ENCODE measurements at places on chromosomes 7 and 10.

DNA sequence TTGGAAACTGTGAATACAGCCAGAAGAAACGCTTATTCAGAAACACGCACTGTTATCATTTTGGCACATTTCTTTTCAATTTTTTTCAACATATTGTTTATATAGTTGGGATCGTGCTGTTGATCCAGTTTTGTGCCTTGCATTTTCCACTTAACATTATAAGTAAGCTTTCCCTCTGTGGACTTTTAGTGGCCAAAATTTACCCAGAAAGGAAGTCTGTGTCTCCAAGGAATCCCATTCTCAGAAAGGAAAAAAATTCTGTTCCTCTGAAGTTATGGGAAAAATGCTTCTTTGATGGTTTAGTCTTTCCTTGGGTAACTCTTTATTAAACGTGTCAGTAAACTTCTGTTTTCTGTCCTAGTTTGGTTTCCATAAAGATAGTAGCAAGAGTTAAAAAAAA lies 280.0 kb downstream of the REEP3 start:
- DNase-seq: no peak

DNA sequence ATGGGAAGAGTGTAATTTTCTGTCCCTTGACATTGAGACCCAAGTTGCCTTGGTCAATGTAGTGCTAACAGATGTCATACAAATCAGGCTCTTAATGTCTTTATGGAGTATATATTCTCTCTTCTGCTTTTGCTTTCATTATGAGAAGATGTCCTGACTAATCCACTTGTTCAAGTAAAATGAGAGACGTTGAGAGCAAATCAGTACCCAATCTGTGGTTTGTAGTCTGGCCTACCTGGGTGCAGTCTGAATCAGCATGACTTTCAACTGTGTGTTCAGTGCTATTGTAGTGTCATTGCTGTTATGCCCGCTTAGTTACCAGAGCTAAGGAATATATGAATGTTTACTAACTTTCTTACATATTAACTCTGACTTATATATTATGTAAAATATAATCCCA lies 612.4 kb downstream of the ANKRD7 start:
- DNase-seq: no peak

DNA sequence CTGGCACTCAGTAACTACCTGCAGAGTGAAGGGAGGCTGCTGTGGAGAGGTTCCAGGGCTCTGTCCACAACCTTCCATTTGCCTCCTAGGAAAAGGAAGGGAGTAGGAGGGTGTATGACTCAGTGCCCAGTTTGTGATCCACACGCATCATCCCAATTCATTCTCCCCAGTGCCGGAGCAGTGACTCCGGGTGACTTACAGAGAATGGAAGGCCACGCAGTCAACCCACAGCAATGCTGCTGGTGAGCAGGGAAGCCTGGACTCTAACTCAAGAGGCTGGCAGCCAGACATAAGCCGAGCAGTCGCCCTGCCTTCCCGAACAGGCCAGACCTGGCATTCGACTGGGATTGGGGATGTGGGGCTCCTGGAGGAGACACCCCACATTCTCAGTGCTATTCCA lies 139.9 kb downstream of the SH3PXD2A start:
- peak; percentile 97 for DNase-seq

DNA sequence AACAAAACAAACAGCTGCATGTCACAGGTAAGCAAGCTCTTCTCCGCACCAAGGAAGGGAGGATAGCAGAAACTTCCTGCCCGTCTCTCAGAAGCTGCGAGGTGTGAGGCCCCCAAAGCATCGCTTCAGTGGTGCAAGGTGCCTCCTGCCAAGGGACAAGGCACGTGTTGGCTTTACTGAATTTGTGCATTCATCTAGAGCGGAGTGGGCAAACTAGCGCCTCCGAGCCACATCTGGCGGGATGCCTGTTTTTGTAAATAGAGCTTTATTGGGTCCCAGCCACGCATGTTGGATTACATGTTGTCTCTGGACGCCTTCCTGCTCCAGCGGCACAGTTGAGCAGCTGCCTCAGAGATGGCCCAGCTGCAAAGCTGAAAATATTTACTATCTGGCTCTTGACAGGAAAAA lies 27.7 kb downstream of the PHYH start:
- peak; percentile 5 for DNase-seq

DNA sequence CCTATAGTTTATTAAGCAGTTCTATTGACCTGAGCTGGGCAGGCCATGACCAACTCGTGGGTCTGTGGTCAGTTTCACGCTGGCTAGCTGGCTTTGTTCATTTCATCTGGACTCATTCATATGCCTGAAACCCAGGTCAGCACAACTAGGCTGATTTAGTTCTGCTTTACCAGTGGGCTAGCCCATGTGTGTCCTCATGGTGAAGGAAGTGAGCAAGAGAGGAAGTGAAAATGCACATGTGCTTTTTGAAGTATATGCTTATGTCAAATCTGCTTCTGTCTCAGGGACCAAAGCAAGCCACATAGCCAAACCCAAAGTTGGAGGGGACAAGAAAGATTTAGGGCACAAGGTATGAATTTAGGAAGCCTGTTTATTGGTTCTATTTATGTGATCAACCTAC lies 154.5 kb downstream of the RNF133 start:
- DNase-seq: no peak

- no peak for DNase-seq
Measured at GRCh38 chr7:141847996-141848395, 6.7 kb upstream of the PRSS37 start.

GRCh38 chr10:95399183-95399582 lies 108.4 kb upstream of the PDLIM1 start:
- DNase-seq: no peak

- DNase-seq: no peak
Measured at GRCh38 chr7:30272126-30272525, 12.3 kb upstream of the ZNRF2 start.

- DNase-seq: no peak
Measured at GRCh38 chr10:88793712-88794299, 8.7 kb upstream of the LIPM start.

GRCh38 chr10:29685506-29685905 lies 50.7 kb upstream of the SVIL start:
- no peak for DNase-seq

GRCh38 chr10:24353319-24353718 lies 144.4 kb downstream of the KIAA1217 start:
- no peak for DNase-seq

- no peak for DNase-seq
Measured at GRCh38 chr10:52011118-52011517, 303.0 kb upstream of the DKK1 start.

DNA sequence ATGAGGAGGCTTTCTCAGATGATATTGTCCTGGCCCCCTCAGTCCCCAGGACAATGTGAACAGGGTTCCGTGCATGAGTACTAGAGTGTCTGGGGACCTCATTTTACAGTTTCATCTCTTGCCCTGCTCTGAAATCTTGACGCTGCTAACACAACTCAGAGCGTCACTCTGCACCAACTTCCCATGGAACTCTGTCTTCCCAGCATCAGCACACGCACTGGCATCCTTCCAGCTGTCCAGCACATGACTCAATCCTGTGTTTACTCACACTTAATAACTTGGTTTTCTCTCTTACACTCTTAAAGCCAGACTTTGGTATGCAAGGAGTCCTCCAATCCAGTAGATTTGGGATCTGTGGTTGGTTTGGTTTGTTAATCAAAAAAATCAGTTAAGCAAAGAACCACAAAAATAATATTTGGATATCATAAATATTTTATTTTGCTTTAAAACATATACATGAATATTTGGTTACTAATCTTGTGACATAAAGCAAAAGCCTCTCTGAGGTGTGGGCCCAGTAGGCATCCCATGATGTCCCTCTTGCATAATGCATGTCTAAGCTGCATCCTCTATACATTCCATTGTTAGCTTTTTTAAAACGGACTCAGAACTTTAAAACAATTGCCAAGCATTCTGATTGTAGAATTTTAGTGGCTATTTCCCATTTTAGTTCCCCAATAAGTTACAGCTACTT lies 131.0 kb downstream of the CXCL12 start:
- DNase-seq: peak; percentile 69

DNA sequence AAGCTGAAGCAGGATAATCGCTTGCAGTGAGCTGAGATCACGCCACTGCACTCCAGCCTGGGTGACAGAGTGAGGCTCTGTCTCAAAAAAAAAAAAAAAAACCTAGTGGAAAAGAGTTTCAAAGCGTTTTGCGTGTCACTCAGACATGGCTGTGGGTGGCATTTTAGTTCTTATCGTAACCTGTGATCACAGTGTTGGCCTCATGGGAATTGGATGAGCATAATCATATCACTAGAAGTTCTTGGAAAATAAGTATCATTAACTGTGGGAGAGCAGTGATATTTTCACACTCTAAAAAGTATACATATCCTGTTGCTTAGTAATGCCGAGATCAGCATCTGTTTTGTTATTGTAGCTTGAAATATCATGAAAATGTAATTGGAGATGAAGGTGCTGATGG lies 92.6 kb downstream of the CREM start:
- DNase-seq: no peak

- no peak for DNase-seq
Measured at GRCh38 chr7:30322271-30323005, 38.0 kb downstream of the ZNRF2 start.

- no peak for DNase-seq
Measured at GRCh38 chr10:60627778-60628748, 150.2 kb upstream of the CDK1 start.

DNA sequence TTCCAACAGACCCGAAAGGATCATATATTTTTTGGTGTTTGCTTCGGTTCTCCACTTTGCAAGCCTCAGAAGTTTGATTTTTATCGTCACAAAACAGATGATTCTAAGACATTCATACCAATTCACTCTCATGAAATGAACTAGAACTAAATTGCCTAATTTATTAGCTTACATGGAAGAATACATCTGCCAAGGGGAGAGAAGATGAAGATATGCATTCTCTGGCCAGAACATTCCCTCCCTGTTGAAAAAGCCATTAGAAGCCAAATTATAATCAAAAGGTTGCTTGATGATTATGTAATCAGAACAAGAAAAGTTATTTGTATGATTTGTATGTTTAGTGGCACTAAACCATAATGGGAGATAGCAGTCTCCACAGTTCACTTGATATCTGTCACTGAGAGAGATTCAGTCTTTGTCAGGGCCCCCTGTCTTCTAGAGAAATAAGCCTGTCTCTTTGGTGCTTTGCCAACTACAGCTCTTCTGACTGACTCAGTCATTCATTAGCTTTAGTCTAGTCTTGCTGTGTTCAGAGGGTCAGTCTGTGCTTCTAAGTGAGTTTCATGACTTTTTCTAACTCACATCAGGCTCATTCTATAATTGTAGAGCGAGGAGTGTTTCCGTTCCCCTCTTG lies 95.3 kb upstream of the GNAI1 start:
- DNase-seq: no peak

DNA sequence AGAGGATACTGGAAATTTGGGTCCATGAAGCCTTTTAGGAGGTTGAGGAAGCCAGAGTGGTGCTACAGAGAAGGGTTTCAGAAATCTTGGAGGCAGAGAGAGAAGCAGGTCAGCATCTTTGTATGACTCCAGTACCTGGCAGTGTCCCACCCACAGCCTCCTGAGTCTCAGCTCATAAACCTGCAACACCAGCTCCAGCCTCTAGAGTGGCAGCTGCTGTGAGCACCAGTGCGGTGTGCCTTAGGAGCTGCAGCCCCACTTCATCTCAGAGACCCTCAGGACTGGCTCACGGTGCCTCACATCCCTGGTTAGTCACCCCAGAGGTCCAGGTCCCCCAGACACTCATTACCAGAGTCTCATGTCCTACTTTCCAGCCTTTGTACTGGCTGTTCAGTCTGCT lies 84.8 kb upstream of the PRKAR2B start:
- no peak for DNase-seq

GRCh38 chr7:22884911-22885788 lies 62.5 kb upstream of the TOMM7 start:
- DNase-seq: no peak

- no peak for DNase-seq
Measured at GRCh38 chr7:93453262-93453661, 121.3 kb downstream of the CALCR start.

GRCh38 chr7:47153058-47153457 lies 428.9 kb downstream of the TNS3 start:
- DNase-seq: peak; percentile 41

GRCh38 chr10:53025172-53025711 lies 252.7 kb upstream of the MBL2 start:
- DNase-seq: no peak

DNA sequence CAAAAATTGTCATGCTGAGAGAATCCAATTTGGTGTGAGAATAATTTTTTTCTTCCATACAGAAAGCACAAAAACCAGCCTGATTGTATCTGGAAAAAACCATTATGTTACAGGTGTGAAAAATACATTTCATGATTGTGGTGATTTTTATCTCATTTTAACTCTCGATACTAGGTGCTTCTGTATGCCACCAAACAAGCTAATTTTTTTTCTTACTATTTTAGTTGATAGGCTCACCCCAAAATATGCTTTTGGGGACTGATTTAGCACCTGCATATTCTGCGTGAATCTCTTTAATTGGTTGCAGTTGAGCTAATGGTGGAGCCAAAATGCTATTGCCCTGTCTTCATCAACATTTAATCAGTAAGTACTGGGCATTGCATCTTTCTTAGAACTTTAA lies 1.9 kb downstream of the DMTF1 start:
- no peak for DNase-seq

- no peak for DNase-seq
Measured at GRCh38 chr10:34880817-34881216, 65.7 kb upstream of the PARD3 start.

DNA sequence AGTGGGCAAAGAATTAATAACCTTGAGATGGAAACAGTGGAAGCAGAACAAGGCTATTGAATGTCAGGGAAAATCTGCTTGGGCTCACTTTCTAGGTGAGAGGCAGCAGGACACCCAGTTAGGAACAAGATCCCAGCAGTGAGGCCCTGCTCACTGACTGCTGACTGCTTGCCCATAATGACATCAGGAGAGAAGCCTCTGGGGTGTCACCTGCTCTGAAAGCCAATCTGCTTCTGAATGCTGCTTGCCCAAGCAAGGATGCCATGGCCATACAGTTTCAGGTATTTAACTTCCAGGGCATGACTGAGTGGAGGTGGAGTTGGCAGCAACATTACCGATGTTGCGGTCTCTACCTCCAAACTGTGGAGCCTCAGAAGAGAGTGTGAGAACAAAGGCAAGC lies 11.7 kb upstream of the WAPL start:
- no peak for DNase-seq

- DNase-seq: no peak
Measured at GRCh38 chr7:23004247-23004520, 9.7 kb downstream of the HYCC1 start.

DNA sequence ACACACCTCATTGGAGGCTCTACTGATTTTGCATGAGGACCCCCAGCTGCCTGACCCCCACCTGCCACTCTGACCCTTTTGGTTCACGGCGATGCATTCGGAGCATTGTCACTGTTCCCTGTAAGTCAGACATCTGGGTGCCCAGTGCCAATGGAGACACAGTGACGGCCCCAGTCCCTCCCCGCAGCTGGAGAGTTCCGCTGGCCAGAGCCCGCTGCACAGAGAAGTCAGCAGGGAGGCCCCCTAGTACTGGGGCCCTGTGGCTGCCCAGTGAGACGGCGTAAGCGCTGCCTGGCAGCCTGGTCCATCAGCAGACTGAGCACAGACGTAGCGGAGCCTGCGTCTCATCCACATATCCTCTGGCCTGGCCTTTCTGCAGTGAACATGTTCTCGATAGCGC lies 77.5 kb downstream of the NKX6-2 start:
- no peak for DNase-seq
